ENCODE measurements at places on chromosomes 16 and 17. TPM values are rescaled to one million over a fixed set of nuclear protein-coding genes. Genes with fewer than 3 reads are reported as not detected.

DNA sequence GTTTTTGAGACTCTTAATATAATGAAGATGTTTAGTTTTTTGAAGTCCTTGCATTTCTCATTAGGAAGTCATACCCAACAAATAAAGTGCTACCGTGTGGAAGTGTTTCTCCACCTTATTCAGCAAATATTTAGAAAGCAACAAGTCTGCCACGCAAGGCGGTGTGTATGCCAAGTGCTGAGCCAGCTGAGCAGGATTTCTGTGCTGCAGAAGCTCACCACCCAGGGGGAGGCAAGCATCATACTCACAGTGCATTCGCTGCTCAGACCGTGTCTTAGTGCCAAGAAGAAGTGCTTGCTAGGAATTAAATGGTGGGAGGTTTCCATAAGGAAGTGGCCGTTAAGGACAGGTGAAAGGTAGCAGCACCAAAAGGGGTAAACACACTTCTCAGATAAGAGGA lies 111.2 kb downstream of the ARHGAP44 start:
- no peak for DNase-seq

- no peak for DNase-seq
Measured at GRCh38 chr16:56670620-56670934, 963 bp downstream of the MT1H start.

GRCh38 chr17:78172249-78173051 lies 4.1 kb downstream of the SYNGR2 start:
- DNase-seq, result no peak

GRCh38 chr17:3723556-3724377 lies at the start of gene HASPIN:
TSS of gene HASPIN (plus strand) at chr17:3723903. CDS start at chr17:3723936, 33 bp downstream.
- peak; percentile 51 for DNase-seq

ADAP2 gene
- 0.65 TPM for total RNA-seq

All from foreskin keratinocyte (primary cell).